ENCODE measurements at places on chromosomes 1 and 21.
A peak's percentile ranks its signal among the peaks of the same experiment; 100 is the strongest.

DNA sequence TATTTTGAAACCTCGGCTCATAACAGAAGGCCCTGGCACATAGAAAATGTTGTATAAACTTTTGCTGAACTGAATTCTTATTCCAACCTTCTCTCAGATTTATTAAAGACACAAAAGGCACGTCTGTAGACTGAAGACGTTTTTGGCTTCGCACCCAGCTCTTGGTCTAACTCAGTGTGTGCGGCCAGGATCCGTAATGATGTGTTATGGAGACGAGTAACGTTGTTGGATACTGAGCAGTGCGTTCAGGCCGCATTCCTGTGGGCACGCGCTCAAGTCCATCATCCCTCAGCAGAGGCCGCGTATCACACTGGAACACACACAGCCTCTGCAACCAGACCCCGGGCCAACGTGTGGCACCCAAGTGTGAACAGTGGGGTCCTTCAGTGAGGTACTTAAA, 154.8 kb upstream of the RAB4A start:
- DNase-seq = no peak

- peak; percentile 39 for DNase-seq
These were observed 7.3 kb downstream of the F11R start for GRCh38 chr1:161013488-161014230.

DNA sequence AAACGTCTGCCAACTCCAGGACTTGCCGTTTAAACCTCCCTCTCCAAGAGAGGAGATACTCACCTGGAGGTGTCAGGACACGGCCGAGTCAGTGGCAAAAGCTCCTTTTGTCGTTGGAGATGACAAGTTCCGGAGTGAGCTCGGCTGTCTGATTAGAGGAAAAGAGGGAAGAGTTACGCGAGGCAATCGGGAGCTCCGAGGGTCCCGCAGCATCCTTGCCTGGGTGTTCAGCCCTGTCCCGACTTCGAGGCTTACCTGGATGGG, 497 bp downstream of the ID3 start:
- DNase-seq = no peak

- DNase-seq = no peak
These were observed 201.6 kb downstream of the SDCCAG8 start for GRCh38 chr1:243457363-243457982.

DNA sequence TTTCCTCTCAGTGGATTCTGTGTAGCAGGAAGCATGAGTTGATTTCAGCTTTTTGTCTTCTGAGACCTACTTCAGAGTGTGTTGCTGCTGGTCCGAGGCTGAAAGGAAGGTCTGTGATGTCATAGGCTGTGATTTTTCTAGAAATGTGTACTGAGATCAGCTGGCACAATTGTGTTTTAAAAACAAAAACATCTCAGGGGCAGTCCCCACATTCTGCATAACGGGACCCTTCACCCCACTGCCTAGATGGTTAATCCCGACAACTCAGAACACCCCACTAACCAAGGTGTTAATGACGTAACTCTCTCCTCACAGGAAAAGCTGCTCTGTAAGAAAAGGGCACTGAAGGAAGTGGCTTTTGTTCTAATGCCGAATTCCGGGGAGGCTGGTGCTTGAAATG, 59.8 kb upstream of the PPP2R5A start:
- DNase-seq = peak; percentile 15

DNA sequence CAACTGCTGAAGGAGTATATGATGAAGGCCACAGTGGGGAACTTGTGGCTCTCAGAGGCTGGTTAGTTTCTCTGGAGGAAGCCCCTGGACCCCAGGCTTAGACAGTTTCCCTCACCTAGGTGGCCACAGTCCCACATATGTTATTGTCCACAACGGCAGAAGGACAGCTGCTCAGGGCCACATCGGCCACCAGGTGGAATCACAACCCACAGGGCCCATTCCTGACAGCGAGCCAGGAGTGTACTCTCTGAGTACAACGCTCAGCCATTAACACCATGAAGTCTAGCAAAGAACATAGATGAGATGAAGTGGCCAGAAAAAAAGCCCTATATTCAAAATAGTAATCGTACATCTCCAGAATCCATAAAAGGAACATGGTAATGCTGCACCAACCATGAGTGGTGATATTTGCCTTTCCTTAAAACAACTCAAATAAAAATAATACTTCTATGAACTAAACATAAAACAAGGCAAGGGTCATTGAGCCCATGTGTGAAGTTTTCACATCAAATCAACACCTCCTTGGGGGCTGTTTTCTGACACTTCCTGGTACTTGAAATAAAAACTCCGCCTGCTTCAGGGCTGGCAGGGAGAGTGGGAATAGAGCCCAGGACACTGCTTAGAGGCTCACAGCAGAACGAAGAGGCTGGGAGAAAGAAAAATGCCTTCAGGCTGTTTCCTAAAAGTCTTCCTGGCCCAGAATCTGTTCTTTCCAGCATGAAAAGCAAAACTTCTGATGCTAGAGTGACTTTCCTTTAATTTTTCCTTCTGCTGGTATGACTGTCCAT, 383.3 kb downstream of the HHAT start:
- DNase-seq = no peak

GRCh38 chr1:147808025-147808424, 47.6 kb upstream of the GJA5 start:
- no peak for DNase-seq

- DNase-seq = no peak
These were observed 236.6 kb upstream of the GJB5 start for GRCh38 chr1:34518146-34518699.

- no peak for DNase-seq
These were observed 12.4 kb upstream of the RGS1 start for GRCh38 chr1:192563129-192563528.

Data from activated gamma-delta T cell treated with anti-CD3 and anti-CD28 coated beads, Interleukin-2, amount 50 U/mL, for 16 hours (primary cell).